Activated CD8-positive, alpha-beta T cell treated with anti-CD3 and anti-CD28 coated beads for 36 hours (primary cell): ENCODE measurements at places on chromosomes 11 and 22. TPM values are rescaled to one million over a fixed set of nuclear protein-coding genes. Genes with fewer than 3 reads are reported as not detected.

JAML gene
- total RNA-seq: 236 TPM

MGAT3 gene
- total RNA-seq: 1.9 TPM

GRCh38 chr11:27611390-27611789, 88.9 kb downstream of the BDNF start:
- no peak for DNase-seq
- no peak overlapping the region for H3K4me3 ChIP-seq
- no peak overlapping the region for H3K27ac ChIP-seq
- H3K36me3 ChIP-seq: no peaks in the 10 kb centered on the region
- H3K27me3 ChIP-seq: no peaks in the 10 kb centered on the region
- H3K4me1 ChIP-seq: no peaks in the 10 kb centered on the region

DNA sequence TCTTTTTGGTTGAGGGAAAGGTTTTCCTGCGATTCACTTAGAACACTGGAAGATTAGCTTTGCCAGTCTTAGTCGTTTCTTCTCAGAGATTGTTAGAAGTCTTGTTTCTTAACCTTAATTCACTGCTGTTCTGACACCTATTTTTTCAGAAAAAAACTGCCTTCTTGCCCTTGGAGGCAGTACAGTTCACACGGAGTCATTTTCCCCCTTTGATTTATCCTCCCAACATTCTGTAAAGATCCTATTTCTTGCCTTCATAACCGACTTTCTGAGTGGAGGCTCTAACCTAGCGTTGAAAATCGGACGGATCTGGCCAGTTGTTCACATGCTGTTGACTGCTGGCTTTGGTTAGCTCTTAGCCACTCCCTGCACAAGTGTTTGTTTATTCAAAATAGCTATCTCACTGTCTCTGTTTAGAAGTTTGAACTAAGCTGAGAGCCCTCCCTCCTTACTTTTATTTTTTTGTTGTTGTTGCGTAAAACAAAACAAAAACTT, 737 bp downstream of the BCL2L13 start:
- peak overlapping the region; percentile 92 for H3K4me3 ChIP-seq
- H3K36me3 ChIP-seq: peaks cover 25% of the 10 kb centered on the region
- H3K4me1 ChIP-seq: peaks cover 22% of the 10 kb centered on the region
- peak; percentile 11 for DNase-seq
- H3K27ac ChIP-seq: peak overlapping the region; percentile 96

- DNase-seq: peak; percentile 53
- H3K27ac ChIP-seq: no peak overlapping the region
- peaks cover 10% of the 10 kb centered on the region for H3K4me1 ChIP-seq
- no peaks in the 10 kb centered on the region for H3K36me3 ChIP-seq
- H3K27me3 ChIP-seq: peaks cover 31% of the 10 kb centered on the region
Observed at GRCh38 chr22:19723983-19724827, 866 bp downstream of the GP1BB start.

- no peak for DNase-seq
- H3K4me1 ChIP-seq: no peaks in the 10 kb centered on the region
- H3K4me3 ChIP-seq: no peak overlapping the region
- H3K27ac ChIP-seq: no peak overlapping the region
Observed at GRCh38 chr11:45974806-45975205, 52.4 kb downstream of the LARGE2 start.

DNA sequence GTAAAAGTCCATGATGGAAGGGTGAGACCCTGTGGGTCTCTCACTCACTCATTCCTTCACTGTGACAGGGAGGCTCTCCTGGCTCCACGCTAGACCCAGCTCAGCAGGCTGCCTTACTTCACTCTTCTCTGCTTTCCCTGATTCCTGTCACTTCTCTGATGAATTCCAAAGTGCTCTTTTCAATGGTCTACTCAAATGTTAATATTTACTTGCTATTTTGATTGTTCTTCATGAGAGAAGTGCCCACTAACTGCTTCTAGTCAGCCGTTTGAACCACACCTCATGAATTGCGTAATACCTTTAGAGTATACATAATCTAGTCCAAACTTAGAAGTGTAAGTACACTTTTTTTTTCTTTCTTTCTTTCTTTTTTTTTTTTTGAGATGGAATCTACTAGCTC, 1350.2 kb upstream of the RAG2 start:
- no peaks in the 10 kb centered on the region for H3K27me3 ChIP-seq
- H3K36me3 ChIP-seq: no peaks in the 10 kb centered on the region
- H3K4me1 ChIP-seq: no peaks in the 10 kb centered on the region
- DNase-seq: no peak

DNA sequence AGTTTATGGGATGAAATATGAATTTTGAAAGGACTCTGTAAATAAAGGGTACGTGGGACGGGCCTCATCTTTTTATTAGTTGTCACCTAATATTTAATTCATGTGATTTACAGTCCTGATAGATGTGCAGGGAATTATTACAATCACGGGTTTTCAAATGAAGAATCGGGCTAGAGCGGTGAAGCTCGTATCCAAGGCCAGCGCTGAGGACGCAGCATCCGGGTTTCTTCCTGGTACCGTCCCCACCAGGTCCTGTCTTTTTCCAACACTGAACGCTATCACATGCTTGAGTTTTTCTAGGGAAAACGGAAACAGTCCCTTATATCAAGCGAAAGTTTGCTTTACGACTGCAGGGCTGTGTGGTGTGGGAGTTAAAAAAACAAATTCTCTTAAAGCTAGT, 787 bp downstream of the SMDT1 start:
- H3K4me3 ChIP-seq: peak overlapping the region; percentile 94
- peak; percentile 38 for DNase-seq
- peaks cover 20% of the 10 kb centered on the region for H3K4me1 ChIP-seq
- peak overlapping the region; percentile 95 for H3K27ac ChIP-seq

- peaks cover 24% of the 10 kb centered on the region for H3K27me3 ChIP-seq
- H3K4me3 ChIP-seq: no peak overlapping the region
- no peak for DNase-seq
- no peak overlapping the region for H3K27ac ChIP-seq
- H3K4me1 ChIP-seq: no peaks in the 10 kb centered on the region
Observed at GRCh38 chr11:19769820-19770219, 57.2 kb downstream of the NAV2 start.

DNA sequence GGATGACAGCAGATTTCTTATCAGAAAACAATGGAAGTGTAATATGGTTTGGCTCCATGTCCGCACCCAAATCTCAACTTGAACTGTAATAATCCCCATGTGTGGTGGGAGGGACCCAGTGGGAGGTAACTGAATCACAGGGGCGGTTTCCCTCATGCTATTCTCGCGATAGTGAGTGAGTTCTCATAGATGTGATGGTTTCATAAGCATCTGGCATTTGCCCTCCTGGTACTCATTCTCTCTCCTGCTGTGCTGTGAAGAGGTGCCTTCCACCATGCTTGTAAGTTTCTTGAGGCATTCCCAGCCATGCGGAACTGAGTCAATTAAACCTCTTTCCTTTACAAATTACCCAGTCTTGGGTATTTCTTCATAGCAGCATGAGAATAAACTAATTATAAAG, 81.0 kb upstream of the SCUBE2 start:
- H3K4me1 ChIP-seq: peaks cover 20% of the 10 kb centered on the region
- H3K27ac ChIP-seq: no peak overlapping the region
- peaks cover 48% of the 10 kb centered on the region for H3K36me3 ChIP-seq
- no peaks in the 10 kb centered on the region for H3K27me3 ChIP-seq

DNA sequence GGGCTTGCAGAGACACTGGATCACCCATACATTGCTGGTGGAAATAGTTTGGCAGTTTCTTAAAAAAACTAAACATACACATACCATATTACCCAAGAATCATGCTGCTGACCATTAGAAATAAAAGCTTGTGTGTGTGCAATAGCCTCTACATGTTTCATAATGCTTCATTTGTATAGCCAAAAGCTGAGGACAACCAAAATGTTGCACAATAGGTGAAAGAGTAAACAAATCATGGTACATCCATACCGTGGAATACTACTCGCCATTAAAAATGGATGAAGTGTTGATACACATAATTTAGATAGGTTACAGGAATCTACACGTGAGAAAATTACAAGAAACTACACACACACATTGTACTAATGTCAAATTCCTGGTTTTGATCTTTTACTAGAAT, 6.5 kb downstream of the KBTBD3 start:
- H3K27ac ChIP-seq: no peak overlapping the region
- H3K36me3 ChIP-seq: peaks cover 11% of the 10 kb centered on the region
- DNase-seq: no peak
- no peaks in the 10 kb centered on the region for H3K27me3 ChIP-seq
- peaks cover 13% of the 10 kb centered on the region for H3K4me1 ChIP-seq
- H3K4me3 ChIP-seq: no peak overlapping the region
